ENCODE measurements at places on chromosomes 3 and 15.
A peak's percentile ranks its signal among the peaks of the same experiment; 100 is the strongest.

GRCh38 chr3:65884071-65884470, 154.6 kb downstream of the MAGI1 start:
- DNase-seq: no peak

GRCh38 chr3:186453531-186453930, 90.6 kb downstream of the CRYGS start:
- DNase-seq: no peak

DNA sequence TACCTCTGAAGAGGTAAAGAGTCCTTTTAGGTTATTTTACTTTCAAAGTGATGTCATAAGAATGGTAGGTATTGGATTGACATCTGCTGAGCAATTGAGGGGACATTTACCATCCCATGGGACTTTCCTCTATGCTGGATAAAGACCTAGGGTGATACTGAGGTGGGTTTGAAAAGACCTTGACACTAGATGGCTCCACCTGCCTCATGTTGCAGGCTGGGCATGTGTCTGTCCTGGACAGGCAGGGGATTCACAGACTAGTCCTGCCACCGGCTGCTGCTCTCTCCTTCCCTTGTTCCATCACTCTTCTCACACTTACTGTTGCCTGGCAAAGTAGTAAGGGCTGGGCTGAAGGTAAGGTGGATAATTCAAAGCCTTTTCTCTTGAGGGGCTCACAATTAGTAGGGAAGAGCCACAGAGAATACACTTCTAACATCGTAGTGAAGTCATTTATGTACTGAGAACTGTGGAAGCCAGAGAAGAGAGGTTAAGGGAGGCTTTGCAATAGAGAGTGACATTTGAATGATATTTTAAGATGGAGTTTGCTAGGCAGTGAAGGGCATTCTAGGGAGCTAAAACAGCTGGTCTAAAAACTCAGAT, 27.7 kb downstream of the TRAK1 start:
- peak; percentile 27 for DNase-seq

DNA sequence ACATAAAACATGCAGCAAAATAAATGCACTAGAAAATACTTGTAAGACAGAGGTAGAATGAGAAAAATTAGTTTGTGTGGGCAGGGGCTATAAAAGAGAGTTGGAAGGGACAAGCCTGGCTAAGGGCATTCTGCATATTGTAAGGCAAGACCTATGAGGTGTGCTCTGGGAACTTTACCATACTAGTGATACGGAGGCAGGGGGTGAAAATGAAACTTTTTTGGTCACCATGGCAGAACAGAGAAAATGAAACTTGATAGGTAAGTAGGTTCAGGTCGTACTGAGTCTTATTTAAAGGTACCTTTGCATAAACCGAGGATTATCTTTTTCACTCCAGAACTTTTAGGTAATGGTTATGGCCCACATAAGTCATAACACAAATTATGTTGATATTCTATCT, 74.7 kb upstream of the ACKR4 start:
- no peak for DNase-seq

DNA sequence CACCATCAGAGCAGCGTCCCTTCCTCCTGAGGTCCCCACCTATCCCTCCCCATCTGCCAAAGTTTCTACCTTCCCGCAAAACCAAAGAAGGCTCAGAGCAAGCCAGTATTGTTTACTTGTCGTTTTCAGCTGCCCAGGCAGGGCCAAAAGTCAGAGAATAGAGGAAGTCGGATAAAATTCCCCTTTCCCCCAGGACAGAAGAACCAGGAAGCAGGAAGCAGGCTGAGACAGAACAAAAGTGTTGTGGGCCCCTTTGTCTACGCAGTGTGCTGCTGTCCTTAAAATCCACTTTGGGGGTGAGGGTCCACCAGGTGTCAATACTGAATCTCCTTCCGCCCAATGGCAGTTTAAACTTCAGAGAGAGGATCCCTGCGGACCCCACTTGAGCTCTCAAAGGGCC, 18.5 kb upstream of the RPL32 start:
- no peak for DNase-seq

DNA sequence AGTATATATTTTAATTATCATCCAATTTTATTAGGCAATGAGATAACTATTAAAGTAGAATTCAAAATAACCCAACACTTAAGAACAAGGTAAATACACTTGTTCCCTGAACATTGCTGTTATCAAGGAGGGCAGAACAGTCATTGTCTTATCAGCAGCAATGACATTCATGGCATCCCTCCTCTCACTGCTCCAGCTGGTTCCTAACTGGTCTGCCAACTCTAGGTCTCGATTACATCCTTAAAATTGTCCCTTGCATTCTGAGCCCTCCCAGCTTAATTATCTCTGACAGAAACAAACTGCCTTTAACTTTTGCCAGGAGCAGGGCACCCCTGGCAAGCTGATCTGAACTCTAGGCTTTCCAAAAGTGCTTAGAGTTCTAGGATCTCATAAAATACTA, 14.0 kb upstream of the DYNC1LI1 start:
- no peak for DNase-seq

GRCh38 chr3:72150634-72151412, 365.9 kb upstream of the PROK2 start:
- DNase-seq: no peak

GRCh38 chr3:193929921-193930646, 205.9 kb upstream of the HES1 start:
- no peak for DNase-seq

DNA sequence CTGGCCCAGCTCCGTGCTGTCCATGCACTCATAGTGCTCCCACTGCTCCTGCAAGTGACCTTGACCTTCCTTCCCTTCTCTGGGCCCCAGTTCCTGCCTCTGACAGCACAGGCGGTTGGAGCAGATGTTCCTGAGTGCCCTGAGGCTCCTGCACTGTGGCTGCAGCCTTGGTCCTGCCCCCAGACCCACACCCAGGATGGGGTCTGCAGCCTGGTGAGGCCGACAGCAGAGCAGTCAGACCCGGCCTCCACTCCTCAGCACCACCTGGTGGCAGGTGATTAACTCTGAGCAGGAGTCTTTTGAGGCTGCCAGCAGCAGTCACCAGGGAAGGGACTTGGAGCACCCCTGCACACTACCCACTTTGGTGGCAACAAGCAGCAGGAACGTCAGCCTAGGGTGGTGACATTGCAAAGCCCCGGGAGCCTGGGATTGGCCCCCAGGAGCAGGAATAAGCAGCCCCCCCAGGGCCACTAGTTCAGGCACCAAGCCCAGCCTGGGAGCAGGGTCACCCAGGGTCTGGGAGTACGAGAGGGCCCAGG, 64.6 kb downstream of the CYP11A1 start:
- DNase-seq: peak; percentile 64

DNA sequence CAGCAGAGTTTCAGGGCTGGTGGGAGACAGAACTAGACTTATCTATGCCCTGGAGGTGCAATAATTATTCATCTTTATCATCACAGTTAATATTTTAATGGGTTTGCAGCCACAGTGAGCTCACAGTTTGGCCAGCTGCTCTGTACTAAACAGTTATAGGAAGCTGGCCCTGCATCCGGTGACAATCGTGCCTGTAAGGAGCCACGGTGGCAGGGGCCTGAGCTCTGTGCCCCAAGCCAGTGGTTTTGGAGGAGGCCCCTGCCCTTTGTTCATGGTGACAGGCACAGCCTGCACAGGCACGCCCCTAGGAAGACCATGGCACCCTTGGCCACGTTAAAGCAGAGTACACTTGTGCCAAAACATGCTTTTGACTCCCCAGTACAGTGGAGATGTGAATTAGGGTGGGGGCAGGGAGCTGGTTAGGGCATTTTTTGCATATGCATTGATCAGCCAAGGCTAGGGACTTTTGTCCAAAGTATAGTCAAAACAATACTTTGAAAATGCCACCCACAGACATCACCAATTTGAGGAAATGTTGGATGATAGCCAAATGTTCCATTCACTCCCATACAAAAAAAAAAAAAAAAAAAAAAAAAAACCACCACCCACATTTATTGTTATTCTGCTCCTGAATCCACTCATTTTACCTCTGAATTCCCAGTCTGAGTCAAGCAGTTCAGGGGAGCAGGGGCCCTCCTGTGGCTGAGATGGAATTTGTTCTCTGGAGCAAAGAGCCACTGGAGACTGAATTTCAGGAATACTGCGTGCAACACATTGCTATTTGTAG, 3.4 kb upstream of the RFTN1 start:
- DNase-seq: peak; percentile 58

Measured in stimulated activated naive CD8-positive, alpha-beta T cell treated with anti-CD3 and anti-CD28 coated beads, Interleukin-15, Interleukin-2, amounts not matched to agents 100 U/mL and 50 U/mL, for 24 hours (primary cell).